Esophagus squamous epithelium (tissue), 5 donors: ENCODE measurements at places on chromosomes 2 and 18. TPM values are rescaled to one million over a fixed set of nuclear protein-coding genes. Genes with fewer than 3 reads are reported as not detected.

DNA sequence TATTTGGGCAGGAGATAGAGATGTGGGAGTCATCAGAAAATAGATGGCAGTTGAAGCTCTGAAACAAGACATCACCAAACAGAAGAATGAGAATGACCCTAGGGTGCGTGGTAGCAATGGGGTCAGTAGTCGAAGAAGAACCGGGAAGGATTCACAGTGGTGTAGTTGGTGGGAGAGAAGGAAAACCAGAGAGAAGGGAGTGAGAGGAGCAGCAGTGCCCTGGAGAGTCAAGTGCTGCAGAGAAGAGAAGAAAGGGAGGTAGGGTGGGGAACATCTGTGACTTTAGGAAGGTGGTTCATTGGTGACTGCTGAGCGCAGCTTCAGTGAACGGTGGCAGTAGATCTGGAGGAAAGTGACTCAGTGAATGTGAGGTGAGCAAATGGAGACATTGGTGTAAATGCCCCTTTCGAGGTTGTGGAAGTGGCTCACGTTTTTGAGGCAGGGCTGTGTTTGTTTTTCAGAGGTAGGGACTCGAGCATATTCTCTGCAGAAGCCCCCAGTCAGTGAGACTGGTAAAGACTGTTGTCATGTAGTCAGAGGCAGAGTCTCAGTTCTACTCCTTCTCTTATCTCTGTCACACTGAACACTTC is 36.4 kb downstream of the CDC42EP3 start:
- no peak overlapping the region for H3K27ac ChIP-seq
- no peak overlapping the region for H3K4me3 ChIP-seq

DNA sequence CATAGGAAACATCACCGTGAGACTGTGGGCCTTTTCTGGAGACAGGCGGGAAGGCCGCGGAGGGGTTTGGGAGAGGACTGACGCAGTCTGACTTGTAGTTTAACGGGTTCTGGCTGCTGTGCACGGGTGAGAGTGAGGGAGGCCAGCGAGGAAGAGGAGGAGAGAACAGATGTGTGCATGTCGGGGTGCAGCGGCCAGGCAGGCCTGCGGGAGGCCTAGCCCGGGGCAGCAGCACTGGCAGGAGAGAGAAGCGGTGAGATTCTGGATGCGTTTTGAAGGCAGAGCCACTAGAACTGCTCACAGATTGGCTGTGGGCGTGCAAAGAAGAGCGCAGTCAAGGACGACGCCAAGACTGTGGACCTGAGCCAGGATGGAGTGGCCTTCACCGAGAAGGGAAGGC is 53.9 kb downstream of the PTGR3 start:
- DNase-seq: no peak
- no peak overlapping the region for H3K27ac ChIP-seq
- no peaks in the 10 kb centered on the region for H3K4me1 ChIP-seq
- H3K4me3 ChIP-seq: no peak overlapping the region
- H3K27me3 ChIP-seq: no peaks in the 10 kb centered on the region

DNA sequence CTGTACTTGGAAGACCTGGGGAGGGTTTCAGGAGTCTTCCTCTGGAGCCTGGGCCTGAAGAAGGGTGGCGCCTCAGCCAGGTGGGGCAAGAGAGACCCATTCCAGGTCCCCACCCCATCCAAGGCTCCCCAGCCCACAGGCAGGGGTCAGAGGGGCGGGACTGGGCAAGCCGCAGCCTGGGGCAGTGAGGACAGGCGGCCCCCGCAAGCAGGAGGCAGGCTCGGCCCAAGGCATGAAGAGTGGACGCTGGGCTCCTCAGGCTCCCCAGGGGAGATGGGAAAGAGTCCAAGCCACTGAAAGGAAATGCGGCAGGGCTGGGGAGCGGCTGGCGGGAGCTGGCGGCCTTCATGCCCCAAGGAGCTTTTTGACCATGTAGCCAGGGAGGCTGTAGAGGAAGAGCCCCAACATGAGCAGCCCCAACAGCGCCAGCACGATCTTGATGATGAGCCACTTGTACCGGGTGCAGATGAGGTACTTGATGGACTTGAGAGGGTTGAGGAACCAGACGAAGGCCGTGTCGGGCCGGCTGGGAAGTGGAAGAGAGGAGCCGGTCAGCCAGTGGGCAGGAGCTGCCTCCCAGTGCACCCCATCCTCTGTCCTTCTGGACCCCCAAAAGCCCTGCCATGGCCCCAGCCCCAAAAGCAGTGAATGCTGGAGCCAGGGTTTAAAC is 20.1 kb downstream of the OTOF start:
- no peaks in the 10 kb centered on the region for H3K4me1 ChIP-seq
- no peak overlapping the region for H3K27ac ChIP-seq
- DNase-seq: no peak
- H3K36me3 ChIP-seq: no peaks in the 10 kb centered on the region
- peaks cover 3% of the 10 kb centered on the region for H3K27me3 ChIP-seq

GRCh38 chr2:239151201-239152131 is 249.4 kb downstream of the HDAC4 start:
- no peaks in the 10 kb centered on the region for H3K4me1 ChIP-seq
- H3K27me3 ChIP-seq: no peaks in the 10 kb centered on the region
- H3K4me3 ChIP-seq: no peak overlapping the region
- peaks cover 91% of the 10 kb centered on the region for H3K36me3 ChIP-seq
- H3K27ac ChIP-seq: peak overlapping the region; percentile 81
- DNase-seq: no peak

- no peak for DNase-seq
- H3K4me3 ChIP-seq: no peak overlapping the region
- H3K27me3 ChIP-seq: no peaks in the 10 kb centered on the region
- no peaks in the 10 kb centered on the region for H3K36me3 ChIP-seq
- peak overlapping the region; percentile 6 for H3K27ac ChIP-seq
These were observed 87.1 kb upstream of the CYP1B1 start for GRCh38 chr2:38163006-38163405.

Gene CRYBA2
- not detected for total RNA-seq
